ENCODE measurements at places on chromosomes 16 and 17. TPM values are rescaled to one million over a fixed set of nuclear protein-coding genes. Genes with fewer than 3 reads are reported as not detected.
A peak's percentile ranks its signal among the peaks of the same experiment; 100 is the strongest.

DNA sequence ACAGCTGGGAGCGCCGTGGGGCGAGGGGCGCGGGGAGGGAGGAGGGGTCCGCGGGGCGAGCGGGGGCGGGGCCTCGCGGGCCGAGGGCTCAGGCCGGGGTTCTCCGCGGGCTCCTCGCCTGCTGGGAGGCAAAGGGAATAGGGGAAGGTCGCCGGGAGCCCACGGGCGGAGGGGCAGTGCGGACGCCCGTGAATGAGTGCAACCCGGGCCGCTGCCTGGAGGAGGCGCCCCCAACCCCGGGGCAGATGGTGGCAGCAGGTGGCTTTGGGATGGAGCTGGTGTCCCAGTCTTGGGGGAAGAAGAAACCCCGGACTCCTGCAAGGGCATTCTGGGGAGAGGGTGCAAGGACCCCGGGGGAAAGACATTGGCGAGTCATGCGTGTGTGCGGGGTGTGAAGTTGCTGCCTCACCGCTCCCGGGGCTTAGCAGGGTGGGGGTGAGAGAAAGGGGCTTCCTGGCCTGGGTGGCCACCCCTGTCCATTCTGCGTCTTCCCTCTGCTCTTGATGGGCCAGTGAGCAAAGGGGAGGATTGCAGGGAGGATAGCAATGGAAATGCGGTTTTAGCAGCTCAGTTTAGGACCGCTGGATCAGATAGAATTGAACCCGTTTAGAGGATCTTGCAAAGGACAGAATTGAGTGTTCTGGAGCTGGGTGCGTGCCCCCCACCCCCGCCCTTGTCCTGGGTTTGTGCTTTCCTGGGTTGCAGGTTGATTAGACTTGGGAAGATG is 526 bp downstream of the KIAA0513 start:
- peaks cover 14% of the 10 kb centered on the region for H3K4me1 ChIP-seq
- H3K27ac ChIP-seq, result peak overlapping the region; percentile 75
- no peaks in the 10 kb centered on the region for H3K27me3 ChIP-seq
- DNase-seq, result no peak

DNA sequence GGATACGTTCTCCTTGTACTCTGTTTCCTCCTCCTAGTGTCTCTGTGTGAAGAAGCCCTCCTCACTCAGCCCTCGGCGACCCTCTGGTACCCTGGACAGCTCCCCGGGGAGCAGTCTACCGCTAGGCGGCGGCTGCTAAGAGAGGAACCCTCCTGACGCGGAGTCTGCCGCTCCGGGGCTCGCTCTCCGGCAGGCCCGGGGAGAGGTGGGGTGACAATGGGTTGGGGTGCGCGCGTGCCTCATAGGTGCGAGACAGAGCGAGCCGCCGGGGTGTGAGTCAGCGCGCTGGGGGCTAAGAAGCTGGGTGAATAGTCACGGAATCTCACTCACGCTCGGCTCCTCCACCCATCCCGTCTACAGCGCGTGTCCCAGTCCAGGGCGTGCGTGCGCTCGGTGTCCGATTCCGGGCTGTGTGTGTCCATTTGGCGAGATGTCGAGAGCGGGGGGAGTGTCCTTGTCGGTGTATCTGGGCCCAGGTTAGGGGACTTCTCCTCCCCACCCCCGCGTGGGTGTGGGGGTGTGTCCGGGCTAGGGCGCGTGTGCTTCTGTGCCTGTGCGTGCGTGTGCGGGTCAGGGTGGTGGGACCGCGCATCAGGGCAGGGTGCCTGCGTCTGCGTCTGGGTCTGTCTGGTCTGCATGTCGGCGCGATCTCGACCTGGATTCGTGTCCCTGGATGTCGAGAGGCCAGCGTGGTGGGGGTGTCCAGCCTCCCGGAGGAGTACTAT is 577 bp upstream of the HS3ST2 start:
- no peak overlapping the region for H3K27ac ChIP-seq
- H3K27me3 ChIP-seq, result no peaks in the 10 kb centered on the region
- H3K4me1 ChIP-seq, result no peaks in the 10 kb centered on the region
- H3K4me3 ChIP-seq, result no peak overlapping the region
- DNase-seq, result no peak
- no peaks in the 10 kb centered on the region for H3K36me3 ChIP-seq

DNA sequence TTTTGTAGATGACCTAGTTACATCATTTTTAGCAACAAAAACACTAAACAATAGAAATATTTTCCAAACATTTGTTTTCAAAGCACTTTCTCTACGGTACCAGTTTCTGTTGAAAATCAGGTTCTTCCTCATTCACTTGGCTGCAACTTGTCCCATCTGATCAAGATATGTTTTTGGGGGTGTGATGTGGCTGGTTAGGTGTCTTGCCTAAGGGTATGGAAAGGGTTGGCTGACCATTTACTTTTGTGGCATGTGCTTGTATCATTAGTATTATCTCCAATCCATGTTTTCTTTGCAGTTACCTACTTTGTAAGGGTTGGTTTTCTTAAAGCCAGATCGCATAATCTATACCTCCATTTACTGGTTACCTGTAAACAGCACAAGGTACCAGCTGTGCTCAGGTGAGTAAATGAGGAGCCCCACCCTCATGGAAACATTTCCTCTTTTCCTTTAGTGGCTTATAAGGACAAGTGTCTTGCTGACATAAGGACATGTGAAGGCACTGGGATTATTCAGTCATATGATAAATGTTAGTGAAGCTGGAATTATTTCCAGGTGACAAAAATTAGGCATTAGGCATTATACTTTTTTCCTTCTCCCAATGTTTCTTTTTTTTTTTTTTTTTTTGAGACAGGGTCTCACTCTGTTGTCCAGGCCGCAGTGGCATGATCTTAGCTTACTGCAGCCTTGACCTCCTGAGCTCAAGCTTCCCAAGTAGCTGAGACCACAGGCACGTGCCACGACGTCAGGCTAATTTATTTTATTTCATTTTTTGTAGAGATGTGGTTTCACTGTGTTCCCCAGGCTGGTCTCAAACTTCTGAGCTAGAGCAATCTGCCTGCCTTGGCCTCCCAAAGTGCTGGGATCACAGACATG is 162.0 kb downstream of the CCDC182 start:
- H3K36me3 ChIP-seq, result no peaks in the 10 kb centered on the region
- H3K4me3 ChIP-seq, result no peak overlapping the region
- DNase-seq, result no peak
- H3K27me3 ChIP-seq, result no peaks in the 10 kb centered on the region
- H3K4me1 ChIP-seq, result peaks cover 2% of the 10 kb centered on the region

GRCh38 chr16:86902656-86903001 is 324.3 kb downstream of the FOXL1 start:
- no peak overlapping the region for H3K4me3 ChIP-seq
- H3K4me1 ChIP-seq, result no peaks in the 10 kb centered on the region

DNA sequence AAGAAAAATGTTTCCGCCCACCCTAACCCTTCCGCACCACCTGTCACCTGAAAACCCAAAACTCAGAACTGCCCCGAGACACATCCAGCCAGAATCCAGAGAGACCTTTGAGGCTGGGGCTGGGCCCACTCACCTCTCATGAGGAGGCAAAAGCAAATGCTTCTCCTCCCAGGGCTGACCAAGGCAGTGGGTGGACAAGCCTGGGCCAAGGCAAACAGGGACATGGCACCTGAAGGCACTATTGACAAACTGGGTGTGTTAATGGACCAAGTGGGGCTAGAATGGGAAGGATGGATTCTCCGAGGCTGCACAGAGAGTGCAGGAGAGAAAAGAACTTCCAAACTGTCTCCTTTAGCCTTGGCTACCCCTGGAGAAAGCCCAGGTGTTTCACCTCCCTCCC is 54.4 kb downstream of the SOX9 start:
- H3K36me3 ChIP-seq, result no peaks in the 10 kb centered on the region
- DNase-seq, result no peak
- no peaks in the 10 kb centered on the region for H3K4me1 ChIP-seq
- H3K27me3 ChIP-seq, result no peaks in the 10 kb centered on the region
- no peak overlapping the region for H3K27ac ChIP-seq

DNA sequence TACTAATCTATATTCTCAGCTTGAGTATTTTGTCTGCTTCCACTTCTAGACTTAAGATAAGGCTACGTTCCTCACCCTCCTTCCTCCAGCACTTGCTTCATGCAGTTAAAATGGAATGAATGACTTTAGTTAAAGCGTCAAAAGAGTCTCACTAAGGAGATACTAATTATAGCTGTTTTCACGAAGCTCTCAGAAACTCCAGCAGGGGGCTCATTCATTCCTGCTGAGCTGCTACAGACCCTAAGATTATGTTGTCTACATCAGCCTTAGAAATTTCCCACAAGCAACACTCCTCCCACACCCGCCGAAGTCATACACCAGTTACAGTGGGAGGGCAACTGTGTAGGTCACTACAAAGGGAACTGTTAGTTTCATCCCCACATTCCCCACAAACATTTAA is 57.0 kb upstream of the KIFC3 start:
- H3K4me3 ChIP-seq, result no peak overlapping the region
- no peak overlapping the region for H3K27ac ChIP-seq
- no peaks in the 10 kb centered on the region for H3K27me3 ChIP-seq
- no peak for DNase-seq
- H3K4me1 ChIP-seq, result peaks cover 45% of the 10 kb centered on the region
- no peaks in the 10 kb centered on the region for H3K36me3 ChIP-seq

GRCh38 chr16:74867281-74867849 is 92.7 kb upstream of the FA2H start:
- no peaks in the 10 kb centered on the region for H3K27me3 ChIP-seq
- no peak for DNase-seq
- no peaks in the 10 kb centered on the region for H3K36me3 ChIP-seq
- no peak overlapping the region for H3K4me3 ChIP-seq

GRCh38 chr17:32357615-32358014 is 7.7 kb downstream of the ZNF207 start:
- no peaks in the 10 kb centered on the region for H3K4me1 ChIP-seq
- H3K27ac ChIP-seq, result no peak overlapping the region
- peaks cover 28% of the 10 kb centered on the region for H3K36me3 ChIP-seq
- H3K27me3 ChIP-seq, result no peaks in the 10 kb centered on the region

GRCh38 chr16:2585651-2586081 is 47.8 kb downstream of the PDPK1 start:
- DNase-seq, result no peak
- H3K27ac ChIP-seq, result no peak overlapping the region
- H3K36me3 ChIP-seq, result no peaks in the 10 kb centered on the region
- H3K4me3 ChIP-seq, result no peak overlapping the region
- no peaks in the 10 kb centered on the region for H3K4me1 ChIP-seq
- H3K27me3 ChIP-seq, result no peaks in the 10 kb centered on the region

GRCh38 chr16:28946681-28947080 is 4.1 kb upstream of the NFATC2IP start:
- no peaks in the 10 kb centered on the region for H3K4me1 ChIP-seq
- no peaks in the 10 kb centered on the region for H3K36me3 ChIP-seq
- DNase-seq, result no peak

DNA sequence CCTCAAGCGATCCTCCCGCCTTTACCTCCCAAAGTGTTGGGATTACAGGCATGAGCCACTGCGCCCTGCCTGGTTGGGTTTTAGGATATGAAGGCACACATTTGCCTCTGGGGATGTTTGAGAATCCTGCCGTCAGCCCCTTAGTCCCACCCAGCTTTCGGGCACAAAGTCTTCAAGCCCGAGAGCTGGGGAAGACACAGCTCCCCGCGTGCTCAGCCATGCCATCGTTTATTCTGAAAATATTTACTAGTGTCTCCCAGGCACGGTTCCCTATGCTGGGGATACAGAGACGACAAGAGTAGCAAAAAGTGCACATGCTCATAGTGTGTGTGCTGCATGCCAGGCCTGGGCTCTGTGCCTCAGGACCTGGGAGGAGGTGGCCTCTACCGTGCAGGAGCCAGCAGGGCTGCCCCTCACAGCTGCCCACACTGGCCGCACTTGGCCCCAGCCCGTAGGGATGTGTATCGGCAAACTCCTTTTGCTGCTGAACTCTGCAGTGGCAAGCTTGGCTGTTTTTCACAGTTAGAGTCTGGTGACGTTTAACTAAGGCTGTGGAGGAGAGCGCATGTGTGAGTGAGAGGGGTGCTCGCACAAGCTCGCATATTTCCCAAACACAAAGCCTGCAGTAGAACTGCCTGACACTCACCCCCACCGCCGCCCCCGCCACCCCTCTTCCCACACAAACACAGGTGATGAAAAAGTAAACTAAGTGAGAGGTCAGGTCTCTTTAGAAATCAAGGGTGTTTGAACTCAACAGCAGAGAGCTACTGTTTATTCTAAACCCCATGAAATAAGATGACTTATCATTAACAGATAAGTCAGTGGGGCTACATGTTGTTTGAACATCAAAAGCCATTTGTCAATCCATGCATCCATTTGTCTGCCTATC is 266.4 kb downstream of the MRTFB start:
- peak overlapping the region; percentile 80 for H3K27ac ChIP-seq
- H3K4me1 ChIP-seq, result peaks cover 12% of the 10 kb centered on the region
- H3K4me3 ChIP-seq, result peak overlapping the region; percentile 17
- H3K27me3 ChIP-seq, result no peaks in the 10 kb centered on the region
- H3K36me3 ChIP-seq, result no peaks in the 10 kb centered on the region
- DNase-seq, result peak; percentile 90

DNA sequence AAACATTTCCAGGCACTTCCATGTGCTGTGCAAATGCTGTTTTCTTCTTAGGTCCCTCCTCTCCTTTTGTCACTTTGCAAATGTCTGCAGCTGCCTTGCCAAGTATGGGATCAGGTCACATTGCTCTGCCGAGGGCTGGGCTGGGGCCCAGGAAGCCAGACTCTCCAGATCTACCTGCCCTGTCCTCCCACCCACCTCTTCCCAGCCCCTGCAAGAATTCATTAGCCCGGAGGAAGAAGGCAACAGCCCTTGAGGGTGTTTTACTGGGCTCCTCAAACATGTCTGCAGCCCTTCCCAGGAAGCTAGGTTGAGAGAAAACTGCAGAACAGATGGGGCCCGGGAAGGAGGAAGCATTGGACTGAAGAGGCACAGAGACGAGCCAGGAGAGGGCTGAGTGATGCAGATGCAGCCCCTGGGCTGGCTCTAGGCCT is 47.1 kb downstream of the WSB1 start:
- DNase-seq, result no peak
- H3K36me3 ChIP-seq, result no peaks in the 10 kb centered on the region
- no peak overlapping the region for H3K4me3 ChIP-seq
- H3K27ac ChIP-seq, result no peak overlapping the region
- no peaks in the 10 kb centered on the region for H3K4me1 ChIP-seq

Gene RNF43
- total RNA-seq, result 5.8 TPM

Gene CACNG3
- total RNA-seq, result not detected

Gene ASIC2
- total RNA-seq, result 0.31 TPM

Gene ACE
- 4.4 TPM for total RNA-seq
